ENCODE measurements at places on chromosomes 2 and 18.
A peak's percentile ranks its signal among the peaks of the same experiment; 100 is the strongest.

DNA sequence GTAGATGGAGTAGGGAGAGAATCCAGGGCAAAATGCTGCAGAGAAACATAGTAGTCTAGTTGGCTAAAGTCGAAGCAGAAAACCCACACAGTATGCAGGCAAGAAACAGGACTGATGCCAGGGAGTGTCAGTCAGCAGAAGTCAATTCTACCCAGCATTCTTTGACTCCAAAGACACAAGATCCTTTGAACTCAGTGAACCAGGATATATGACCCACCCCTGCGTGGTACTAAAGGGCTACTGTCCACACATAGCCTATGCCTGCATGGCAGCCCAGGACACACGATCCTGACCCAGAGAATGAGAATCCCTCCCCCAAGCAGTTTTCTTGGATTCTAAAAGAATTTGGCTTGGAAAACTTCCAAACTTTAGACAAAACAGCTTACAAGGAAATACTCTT is 42.5 kb downstream of the ALK start:
- peak; percentile 9 for DNase-seq

DNA sequence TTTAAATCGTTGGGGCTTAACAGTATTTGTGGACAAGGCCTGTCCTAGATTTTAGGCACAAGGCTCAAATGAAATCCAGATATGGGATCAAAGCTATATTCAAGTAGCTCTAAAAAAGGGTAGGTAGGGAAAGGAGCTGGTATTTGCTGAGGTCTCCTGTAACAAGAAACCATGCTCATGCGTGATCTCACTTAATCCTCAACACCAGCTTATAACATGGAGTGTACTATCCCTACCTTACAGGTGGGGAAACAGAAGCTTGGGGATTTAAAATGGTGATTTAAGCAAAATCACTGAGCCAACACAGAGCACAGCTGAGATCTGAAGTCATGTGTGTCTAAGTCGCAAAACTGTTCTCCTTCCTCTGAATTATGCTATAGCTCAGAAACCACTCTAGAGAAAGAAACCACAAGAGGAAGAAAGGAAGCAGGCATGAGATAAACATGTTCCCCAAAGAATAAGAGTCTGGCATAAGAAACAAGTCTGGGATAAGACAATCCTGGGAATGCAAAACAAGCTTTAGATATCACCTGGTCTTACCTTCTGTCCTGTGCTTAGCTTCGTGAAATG is 43.1 kb downstream of the CYRIA start:
- no peak for DNase-seq

DNA sequence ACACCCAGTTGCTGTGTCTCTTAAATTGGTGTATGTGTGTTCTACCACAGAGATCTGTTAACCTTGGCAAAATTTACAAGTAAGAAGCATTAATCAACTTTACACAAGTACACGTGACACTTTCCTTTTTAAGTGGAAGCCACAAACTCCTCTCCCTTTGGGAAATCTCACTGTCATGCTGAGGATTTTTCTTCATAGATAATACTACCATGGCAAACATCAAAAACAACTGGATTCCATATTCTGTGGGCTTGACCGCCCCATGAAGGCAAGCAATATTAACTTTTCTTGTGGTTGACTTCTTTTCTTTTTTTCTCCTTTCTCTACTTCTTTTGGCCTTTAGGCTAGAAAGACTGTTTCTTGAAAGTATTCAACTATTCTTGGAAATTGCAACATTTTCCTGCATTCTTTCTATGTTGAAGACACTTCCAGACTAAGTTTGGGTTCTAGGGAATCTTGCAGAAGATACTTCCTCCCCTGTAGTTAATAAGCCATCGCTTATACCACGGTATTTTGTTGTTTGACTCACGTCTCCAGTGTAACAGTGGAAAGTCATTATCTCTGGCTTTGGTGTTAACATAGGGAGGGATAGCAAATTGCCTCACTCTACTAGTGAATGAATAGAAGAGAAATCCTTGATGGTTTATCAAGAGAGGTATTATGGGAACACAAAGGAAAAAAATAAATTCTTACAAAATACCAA is 79.5 kb downstream of the SLC8A1 start:
- DNase-seq: peak; percentile 76

- DNase-seq: peak; percentile 67
Observed at GRCh38 chr2:144942516-144943256, 422.8 kb upstream of the ZEB2 start.

DNA sequence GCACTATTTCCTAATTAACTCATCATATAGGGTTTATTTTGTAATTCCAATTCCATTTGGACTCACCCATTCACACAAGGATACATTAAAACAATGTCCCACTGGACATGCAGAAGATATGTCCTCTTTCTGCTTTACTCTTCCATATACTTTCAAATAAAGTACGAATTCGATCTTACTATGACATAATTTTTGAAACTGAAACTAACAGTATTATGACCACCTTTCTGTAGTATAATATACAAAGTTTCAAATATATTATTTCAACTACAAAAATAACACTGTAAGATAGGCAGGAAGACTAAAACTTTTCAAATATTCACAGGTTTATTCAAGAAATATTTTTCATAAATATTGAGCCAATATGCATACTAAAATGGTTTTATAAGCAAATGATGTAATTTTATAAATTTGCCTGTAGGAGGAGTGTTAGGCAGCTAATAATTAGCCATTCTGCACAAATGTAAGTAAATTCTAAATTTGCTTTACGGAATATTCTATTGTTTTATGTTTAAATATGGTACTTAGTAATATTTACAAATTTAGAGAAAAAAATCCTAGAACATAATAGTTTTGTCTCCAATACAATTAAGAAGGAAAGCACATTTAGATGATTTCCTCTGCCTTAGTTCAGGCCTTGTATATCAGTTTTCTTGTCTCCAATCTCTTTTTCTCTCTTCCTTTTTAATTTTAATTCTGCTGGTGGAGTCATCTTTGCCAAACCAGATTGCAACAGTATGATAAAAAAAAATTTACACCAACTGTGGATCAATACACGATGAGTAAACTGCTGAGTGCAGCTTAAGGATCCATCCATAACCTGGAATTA is 85.9 kb downstream of the CERKL start:
- peak; percentile 7 for DNase-seq

DNA sequence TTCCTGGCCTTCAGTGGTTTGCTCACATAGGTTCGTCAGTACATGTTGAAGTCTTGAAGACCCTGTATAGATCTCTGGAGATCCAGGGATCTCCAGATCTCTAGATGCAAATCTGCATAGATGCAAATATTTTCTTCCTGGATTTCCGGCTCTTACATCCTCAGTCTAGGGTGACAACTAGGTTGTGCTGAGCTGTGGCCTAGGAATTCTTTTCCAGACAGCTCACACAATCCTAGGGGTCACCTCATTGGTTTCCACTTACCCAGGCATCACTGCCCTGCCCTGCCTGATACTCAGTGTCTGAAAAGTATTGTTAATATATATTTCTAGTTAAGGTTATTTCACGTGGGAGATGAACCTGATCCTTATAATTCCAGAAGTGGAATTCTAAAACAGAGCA is 105.1 kb upstream of the TTC27 start:
- DNase-seq: no peak

- peak; percentile 63 for DNase-seq
Observed at GRCh38 chr2:237459741-237460174, 27.3 kb upstream of the MLPH start.

GRCh38 chr2:26615860-26616705 is 25.1 kb downstream of the CIB4 start:
- no peak for DNase-seq

GRCh38 chr2:60529136-60529784 is 24.2 kb downstream of the BCL11A start:
- no peak for DNase-seq

- DNase-seq: peak; percentile 31
Observed at GRCh38 chr18:49250816-49251388, 209.5 kb downstream of the DYM start.

- DNase-seq: no peak
Observed at GRCh38 chr2:14524803-14525080, 107.8 kb upstream of the LRATD1 start.

DNA sequence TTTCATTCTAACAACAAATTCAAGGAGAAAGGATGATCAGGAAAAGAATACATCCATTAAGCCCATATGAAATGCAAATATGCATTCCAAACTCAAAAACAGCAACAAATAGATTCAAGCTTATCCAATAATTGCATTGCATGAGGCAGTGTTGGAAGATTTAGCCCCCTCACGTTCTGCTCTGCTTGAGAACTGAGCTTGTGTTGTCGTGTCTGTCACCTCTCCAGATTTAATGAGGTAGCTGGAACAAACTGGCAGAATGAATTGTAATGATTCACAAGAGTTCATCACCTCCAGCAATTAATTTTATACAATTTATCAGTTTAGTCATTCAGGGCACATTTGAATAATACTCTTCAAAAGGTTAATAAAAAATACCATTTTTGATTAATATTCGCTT is 54.8 kb downstream of the AP1S3 start:
- DNase-seq: no peak

- DNase-seq: no peak
Observed at GRCh38 chr18:22546905-22547570, 129.3 kb upstream of the CTAGE1 start.

DNA sequence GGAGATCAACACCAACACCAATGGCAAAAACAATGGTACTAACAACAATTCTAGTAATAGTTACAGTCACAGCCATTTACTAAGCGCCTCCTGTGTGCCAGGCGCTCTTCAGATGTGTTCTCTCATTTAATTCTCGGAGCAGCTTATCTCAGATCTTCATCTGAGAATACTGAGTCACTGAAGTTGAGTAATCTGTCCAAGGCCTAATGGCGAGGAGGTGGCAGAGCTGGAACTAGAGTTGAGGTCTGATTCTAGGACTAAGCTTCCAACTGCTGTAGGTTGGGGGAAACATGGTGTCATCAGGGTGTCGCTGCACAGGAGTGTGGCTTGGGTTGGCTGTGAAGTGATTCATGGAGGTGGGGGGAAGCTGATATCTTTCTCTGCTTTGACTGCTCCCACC is 156.1 kb downstream of the DYSF start:
- DNase-seq: peak; percentile 35

DNA sequence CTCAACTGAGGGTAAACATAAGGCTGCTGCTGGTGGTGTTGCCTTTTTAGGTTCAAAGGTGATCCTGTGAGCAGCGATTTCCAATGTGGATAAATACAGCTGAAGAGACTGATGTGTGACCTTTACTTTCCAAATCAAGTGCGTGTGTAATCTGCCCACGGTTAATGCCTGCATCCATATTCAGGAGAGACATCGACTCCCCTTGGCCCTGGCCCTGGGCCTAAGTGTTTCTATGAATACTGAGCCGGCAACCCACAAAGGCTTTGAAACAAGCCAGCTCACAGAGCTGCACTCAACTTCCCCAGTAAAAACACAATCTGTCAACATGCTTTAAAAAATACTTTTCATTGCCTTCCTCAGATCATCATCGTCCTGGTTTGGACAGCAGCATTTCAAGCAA is 1026.6 kb downstream of the TMEM182 start:
- DNase-seq: no peak

DNA sequence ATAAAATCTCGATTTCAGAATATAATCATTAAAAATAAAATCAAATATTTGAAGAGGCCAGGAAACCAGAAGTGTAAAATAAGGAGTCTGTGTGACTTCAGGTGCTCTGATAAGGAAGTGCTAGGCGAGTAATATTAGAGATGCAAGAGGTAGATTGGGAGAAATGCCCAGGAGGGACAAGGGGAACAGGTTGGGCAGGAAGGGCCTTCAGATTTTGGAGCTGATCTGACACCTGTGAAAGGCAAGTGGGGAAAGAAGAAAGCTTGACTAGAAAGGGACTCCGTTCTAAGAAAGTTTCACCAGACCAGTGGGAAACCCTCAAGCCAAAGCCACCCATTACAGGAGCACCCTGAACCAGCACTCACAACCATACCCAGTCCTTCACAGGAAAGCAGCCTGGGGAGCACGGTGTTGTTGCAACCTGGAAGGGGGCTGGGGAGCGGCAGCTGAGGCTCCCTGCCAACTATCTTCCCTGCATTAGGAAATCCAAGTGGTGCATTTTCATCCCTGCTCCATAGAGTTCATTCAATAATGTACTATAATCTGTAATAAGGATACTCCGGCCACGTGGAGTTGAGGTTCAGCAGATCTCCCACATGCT is 57.5 kb upstream of the GREB1L start:
- no peak for DNase-seq

GRCh38 chr2:66481100-66481549 is 46.2 kb downstream of the MEIS1 start:
- DNase-seq: peak; percentile 94

DNA sequence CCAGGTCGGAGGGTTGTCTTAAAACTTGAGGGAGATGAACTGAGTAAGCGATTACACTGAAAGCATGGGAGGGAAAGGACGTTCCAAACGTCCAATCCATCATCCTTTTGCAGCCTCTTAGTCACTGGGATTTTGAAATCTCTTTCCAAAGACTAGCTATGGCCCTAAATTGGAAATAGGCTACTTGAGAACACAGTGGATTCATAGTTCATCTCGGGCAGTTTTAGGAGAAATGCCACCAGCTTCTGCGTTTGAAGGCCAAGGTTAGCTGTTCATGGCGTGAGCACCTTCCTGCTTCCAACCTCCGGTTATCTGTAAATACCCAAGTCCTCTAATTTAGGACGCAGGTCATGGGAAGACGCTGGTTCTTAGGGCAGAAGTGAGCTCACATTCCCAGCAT is 821 bp upstream of the EML6 start:
- peak; percentile 95 for DNase-seq

- no peak for DNase-seq
Observed at GRCh38 chr18:1511619-1512311, 607.1 kb downstream of the ADCYAP1 start.

DNA sequence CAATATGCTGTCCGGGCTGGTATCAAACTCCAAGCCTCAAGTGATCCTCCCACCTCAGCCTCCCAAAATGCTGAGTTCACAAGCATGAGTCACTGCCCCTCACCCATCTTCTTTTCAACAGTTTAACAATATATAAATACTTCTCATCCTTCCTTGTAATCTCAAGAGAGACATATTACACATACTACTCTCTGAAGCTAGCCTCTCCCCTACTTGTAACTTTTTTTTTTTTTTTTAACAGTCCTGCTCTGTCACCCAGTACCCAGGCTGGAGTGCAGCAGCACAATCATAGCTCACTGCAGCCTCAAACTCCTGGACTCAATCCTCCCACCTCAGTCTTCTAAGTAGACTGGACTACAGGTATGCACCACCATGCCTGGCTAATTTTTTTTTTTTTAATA is 5.7 kb downstream of the GFPT1 start:
- peak; percentile 55 for DNase-seq

DNA sequence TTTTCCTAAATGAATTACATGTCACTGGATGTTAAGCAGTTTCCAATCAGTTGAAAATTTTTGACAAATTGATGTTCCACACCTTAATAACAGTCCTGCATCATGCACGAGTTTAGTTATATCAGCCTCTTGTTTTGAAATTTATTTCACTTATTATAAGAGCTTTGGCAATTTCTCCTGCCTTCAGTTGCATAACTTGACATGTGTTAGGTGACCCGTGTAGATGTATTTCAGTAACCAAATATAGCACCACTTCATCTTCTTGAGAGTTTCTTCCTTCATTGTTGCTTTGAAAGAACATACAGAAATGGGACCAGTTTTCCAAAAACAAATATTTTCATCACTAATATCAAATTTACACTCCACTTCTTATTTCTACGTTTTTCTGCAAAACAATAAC is 202.7 kb downstream of the PDE11A start:
- DNase-seq: no peak
